IPS-NIHi11 (cell line): ENCODE measurements at places on chromosomes 12 and 14.

DNA sequence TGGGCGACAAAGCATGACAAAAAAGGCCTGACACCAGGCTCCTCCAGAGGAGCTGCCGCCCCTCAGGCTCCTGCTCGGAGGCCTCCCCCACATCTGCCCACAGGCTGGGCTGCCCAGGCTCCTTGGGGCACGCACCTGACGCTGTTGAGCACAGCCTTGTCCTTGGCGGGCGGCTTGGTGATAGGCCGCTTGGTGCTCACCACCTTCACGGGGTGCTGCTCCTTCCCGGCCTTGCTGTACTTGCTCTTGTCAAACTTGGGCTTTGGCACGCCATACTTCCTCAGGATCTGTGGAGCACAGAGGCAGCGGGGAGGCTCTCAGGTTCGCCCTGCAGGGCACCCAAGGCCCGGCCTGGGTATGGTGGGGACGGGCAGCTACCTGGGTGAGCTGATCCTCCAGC lies 53.4 kb downstream of the TRAFD1 start:
- DNase-seq, result no peak

- no peak for DNase-seq
Measured at GRCh38 chr14:48748151-48748675, 838.0 kb downstream of the RPS29 start.

- DNase-seq, result peak; percentile 38
Measured at GRCh38 chr14:37246427-37246829, 48.7 kb downstream of the MIPOL1 start.

GRCh38 chr12:111027431-111027830 lies 107.1 kb upstream of the MYL2 start:
- DNase-seq, result no peak

DNA sequence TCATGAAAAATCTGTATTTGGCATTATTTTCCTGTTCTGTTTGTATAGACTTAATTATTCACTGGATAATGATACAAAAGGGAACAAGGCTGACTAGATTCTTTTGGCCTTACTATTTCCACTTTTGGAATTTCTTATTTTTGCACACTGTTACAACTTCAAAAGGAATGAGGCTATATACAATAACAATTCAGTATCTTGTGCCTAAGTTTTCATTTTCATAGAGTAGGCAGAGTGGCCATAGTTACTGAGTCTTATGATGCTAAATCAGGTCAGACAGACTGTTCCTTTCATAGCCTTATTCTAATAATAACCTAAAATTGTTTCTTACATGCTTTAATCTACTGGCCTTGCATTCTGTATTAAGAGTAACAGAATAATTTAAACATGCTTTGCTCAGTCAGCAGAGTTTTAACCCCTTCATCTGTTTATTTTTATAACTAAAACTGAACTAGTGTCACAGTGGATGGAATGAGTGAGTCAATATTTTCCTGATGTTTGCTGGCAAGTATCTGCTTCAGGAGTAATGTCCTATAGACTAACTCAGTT lies 10.5 kb downstream of the TTC8 start:
- DNase-seq, result no peak

GRCh38 chr12:97275256-97275655 lies 187.3 kb upstream of the RMST start:
- peak; percentile 41 for DNase-seq

- no peak for DNase-seq
Measured at GRCh38 chr12:107384645-107385044, 291.3 kb upstream of the CRY1 start.

DNA sequence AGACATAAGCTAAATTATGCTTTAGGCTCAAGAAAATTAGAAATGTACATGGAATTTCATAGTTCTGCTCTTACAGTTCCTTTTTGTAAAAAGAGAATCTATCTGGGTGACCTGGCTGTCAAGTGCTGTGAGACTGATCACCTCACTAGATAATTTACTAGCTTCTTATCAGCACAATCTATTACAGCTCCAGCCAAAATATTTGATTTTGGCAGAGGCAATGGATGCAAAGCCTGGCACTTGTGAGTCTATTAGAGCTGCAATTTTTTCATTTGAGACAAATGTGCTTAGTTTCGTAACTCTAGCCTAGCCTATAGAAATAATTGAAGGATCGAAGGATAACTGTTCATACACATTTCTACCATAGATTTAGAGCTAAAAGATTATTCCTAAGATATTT lies 927.5 kb downstream of the SLC6A15 start:
- DNase-seq, result no peak

GRCh38 chr12:2944401-2945047 lies 14.7 kb upstream of the TEAD4 start:
- DNase-seq, result peak; percentile 89

- DNase-seq, result no peak
Measured at GRCh38 chr14:32014057-32014456, 63.0 kb upstream of the ARHGAP5 start.

GRCh38 chr14:96112032-96112431 lies 72.9 kb downstream of the C14orf132 start:
- DNase-seq, result no peak

DNA sequence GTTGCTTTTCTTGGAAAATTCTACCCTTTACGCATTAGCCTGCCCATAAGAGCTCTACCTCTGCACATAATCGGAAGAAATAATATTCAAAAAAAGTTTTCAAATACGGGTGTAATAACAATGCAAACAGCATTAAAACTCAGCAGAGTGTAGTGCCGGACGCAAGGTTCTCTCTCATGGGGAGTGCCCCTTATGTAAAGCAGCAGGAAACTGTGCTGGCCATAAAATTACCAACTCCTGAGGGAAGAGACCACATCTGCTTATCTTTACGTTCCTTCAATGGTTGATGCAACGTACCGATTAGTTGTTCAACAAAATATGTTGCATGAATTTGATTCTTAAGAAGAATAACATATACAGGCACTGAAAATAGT lies 118.7 kb upstream of the TMCC3 start:
- no peak for DNase-seq

- no peak for DNase-seq
Measured at GRCh38 chr12:91186156-91186555, 3.5 kb upstream of the DCN start.

DNA sequence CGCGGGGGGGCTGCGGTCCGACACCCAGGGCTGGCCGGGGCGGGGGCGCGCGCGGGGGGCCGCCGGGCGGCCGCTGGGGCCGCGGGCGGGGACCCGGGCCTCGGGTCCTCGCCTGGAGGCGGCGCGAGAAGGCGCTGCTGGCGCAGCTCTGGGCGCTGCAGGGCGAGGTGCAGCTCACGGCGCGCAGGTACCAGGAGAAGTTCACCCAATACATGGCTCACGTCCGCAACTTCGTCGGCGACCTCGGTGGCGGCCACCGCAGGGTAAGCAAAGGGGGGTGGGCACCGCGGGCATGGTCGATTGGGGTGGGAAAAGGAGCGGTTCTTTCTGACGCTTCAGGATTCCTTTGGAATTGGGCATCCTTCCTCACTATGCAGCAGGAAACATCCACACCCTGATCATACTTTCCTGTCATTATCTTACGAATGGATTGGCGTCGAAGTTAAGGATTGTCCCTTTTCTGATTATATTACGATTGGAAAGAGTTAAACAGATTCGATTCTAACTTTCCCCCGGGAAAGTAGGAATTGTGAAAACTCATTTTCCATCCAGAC lies 798 bp downstream of the PDZRN4 start:
- no peak for DNase-seq

GRCh38 chr12:40002178-40003169 lies 103.4 kb downstream of the SLC2A13 start:
- no peak for DNase-seq

DNA sequence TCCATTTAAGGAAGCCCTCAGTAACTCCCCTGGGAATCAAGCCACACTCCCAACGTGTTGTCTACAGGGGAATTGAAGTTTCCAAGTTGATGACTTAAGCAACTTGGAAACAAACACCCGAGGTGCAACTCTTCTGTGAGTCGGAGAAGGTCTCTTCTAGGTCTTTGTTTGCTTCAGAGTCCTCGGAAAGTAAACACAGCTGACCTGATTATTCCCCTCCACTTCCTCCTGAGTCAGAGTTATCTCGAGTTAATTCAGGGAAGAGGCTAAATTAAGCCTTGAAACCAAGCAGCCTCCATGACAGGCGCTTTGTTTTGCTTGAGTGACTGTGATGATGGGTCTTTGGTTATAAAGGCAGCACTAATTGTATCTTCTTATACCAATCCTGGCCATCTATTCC lies 41.8 kb downstream of the TUNAR start:
- no peak for DNase-seq

DNA sequence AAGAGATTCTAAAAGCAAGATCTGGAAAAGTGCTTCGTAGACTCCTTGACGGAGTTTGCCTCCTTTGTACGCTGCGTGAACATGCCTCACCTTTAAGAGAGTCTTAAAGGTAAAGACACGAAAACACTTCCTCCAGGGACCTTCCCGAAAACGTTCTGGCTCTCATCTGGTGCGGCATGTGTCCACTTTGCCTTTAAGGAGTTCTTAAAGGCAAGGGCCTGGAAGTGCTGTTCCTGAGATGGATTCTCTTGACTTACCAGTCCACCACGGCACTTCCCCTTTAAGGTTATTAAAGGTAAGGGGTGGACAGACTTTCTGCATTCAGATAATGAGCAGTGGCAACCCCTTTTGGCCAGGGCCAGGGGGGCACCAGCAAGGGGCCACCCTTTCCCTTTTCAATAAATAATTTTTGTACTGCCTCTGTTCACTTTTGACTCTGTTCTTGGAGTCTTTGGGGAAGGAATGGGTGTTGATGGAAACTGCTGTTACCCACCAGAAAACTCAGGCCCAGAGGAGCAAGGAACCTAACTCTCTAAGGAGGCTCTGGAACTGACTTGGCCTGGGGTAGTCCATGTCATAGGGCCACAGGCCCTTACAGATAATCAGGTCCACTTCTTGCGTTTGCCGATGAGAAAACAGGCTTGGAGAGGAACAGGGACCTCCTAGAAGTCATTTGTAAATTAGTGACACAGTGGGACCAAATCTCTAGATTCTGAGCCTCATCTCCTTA lies 4.4 kb downstream of the REM2 start:
- peak; percentile 80 for DNase-seq

DNA sequence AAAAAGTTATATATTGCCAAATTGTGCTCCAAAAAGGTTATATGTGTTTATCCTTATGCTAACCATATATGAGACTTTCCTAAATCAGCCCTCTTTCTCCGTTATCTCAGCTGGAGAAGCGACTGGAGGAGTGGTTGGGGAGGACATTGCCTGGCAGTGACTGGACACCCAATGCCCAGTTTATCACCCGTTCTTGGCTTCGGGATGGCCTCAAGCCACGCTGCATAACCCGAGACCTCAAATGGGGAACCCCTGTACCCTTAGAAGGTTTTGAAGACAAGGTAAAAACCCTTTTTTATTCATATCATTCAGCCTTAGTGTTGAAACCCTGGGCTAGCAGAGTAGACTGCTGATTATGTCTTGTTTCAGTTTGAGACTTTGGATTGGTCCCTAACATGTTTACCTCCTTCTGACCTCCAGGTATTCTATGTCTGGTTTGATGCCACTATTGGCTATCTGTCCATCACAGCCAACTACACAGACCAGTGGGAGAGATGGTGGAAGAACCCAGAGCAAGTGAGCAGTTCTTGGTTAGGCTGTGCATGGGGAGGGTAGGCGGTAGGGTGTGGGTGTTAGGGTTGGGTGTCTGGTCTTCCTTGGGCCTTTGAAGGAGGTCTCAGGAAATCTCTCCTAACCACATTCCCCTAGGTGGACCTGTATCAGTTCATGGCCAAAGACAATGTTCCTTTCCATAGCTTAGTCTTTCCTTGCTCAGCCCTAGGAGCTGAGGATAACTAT lies 8.6 kb downstream of the DDIT3 start:
- DNase-seq, result no peak

DNA sequence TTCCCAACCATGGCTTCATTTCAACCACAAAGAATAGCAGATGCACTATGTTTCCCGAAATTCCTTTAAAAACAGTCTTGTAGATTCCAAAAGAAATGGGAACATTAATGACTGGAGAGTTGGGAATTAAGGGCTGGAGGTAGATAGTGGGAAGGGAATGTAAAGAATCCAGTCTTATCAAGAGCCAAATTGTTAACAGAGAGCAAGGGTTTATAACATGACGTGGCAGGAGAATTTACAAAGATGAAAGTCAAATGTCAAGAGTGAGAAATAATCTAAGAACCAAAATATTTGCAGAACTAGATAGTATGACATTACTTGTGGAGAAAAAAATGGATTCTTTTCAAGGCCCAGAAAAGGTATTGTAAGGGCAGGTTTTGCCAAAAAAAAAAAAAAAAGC lies 200.9 kb downstream of the GRIN2B start:
- DNase-seq, result no peak

DNA sequence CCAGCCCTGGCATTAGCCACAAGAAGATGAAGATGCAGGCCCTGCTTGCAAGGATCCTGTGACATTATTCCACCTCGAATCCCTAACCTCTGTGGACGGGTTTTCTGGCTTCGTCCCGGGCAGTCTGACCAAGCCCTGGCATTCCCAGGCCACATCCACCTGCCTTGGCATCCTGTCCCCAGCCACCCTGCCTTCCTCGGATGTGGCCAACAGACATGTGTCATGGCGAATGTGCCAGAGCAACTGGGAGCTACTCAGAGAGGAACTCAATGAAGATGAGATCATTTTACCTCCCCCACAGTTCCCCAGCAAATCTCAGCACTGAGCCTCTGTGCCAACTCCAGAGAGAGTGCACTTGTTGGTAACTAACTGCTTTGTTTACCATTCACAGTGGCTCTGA lies 33.5 kb upstream of the KCNA5 start:
- DNase-seq, result no peak

GRCh38 chr12:59079002-59079401 lies 158.7 kb upstream of the LRIG3 start:
- no peak for DNase-seq

- no peak for DNase-seq
Measured at GRCh38 chr12:90672081-90672480, 282.9 kb downstream of the CCER1 start.

DNA sequence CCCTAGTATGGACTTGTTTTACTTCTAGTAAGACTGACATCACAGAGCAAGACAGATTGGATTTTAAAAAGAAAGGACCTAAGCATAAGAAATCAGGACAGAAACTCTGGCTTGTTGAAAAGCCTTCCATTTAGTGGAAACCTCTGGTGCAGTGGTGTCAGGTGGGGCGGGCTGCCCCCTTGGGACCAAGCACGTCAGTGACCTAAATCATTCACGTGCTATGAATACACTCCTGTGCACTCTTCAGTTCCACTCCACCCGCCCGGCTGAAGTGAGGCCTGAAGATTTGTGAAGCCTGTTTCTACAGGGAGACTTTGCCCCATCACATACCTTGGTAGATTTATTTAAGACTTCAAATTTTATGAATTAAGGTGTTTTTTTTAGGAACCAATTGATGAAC lies 58.2 kb upstream of the STRN3 start:
- DNase-seq, result peak; percentile 24

GRCh38 chr14:46323404-46323762 lies 328.2 kb downstream of the RPL10L start:
- DNase-seq, result no peak
